ENCODE measurements at places on chromosomes 7 and 10.

DNA sequence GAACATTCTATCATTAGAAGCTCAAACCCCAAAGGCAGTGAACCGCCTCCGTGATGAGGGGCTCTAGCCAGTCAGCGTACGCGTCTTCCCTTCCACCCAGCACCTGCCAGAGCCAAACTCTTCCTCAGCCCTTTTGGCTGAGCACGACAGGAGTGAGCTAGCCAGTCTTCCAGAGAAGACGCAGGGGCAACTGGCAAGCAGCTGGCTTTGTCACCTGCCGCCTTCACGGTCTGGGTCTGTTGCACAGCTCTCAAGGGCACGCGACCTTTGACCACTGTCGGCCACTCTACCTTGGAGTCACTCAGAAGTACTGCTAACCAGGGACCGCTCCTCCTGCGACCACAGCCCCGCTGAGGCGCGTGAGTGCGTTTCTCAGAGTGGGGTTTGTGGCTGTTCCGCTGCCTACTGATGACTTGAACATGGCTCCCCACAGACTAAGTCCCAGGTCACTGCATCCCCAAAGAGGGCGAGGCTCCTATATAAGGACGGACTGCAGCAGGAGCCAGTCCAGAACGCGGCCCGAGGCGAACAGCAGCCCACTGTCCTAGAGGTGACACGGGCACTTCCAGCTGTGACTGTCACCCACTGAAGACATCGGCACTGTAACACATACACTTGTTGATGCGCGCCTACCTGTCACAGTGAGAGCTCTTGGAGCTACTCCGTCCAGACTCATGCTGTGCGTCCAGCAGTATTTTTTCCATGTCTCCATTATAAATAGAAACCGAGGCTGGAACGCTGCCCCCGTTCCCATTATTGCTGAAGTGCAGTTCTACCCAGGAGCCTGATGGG lies 8.4 kb downstream of the BNIP3 start:
- DNase-seq, result no peak

GRCh38 chr10:103497161-103497915 lies 3.8 kb downstream of the NEURL1 start:
- no peak for DNase-seq

DNA sequence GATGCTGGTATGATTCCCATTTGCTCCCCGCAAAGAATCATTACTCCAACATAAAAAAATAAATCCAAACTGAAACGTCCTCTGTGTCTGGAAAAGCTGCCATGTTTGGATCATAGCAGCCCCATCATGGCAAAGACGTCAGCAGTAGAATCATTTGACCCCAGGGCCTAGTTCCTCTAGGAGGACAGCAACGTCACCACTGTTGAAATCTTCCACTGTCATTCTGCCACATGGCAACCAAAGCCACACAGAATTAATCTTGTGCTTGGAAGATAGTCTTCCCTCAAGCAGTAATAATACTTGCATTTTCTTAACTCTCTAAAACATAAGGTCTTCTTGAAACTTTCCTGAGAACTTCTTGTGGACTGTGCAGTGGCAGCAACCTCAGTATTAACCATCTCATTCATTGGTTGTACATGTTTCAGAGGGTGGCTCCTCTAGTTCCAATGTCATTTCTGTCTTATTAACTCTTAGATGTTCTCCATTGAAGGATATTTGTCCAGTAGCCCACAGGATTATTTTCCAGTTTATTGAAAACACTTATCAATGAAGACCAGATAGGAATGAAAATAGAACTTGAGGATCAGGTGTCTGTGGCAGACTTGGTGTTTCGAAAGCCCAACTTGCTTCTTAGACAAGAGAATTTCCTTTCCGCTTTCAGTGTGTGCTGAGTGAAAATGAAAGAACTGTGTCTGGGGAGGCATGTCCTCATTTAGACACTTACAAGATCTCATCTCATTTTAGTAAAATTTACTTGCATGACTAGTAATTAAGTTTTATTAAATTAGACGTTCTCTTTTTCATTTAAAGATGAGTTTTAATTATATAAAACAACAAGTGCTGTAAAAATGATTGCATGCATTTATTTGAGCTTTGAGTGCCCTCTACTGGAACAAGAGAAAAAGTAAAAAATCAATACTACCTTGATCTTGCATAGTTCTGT lies 28.9 kb upstream of the INHBA start:
- DNase-seq, result peak; percentile 26

DNA sequence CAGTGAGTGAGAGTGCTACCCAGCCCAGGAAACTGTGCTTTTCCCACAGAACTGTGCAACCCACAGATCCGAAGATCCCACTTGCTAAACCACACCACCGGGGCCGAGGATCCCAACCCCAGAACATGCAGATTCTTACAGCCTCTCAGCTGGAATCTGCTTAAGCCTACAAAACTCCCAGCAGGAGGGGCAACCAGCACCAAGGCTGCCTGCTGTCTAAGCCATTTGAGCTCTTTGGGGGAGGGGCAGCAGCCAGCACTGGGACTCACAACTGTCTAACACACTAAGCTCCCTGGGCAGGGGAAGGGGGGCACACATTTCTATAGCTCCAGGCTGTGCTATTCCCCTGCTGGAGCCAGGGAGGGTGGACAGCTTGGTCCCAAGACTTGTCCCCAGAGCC lies 529.9 kb downstream of the XPNPEP1 start:
- no peak for DNase-seq

GRCh38 chr7:121002757-121003200 lies 14.3 kb downstream of the CPED1 start:
- DNase-seq, result no peak

- peak; percentile 92 for DNase-seq
Measured at GRCh38 chr10:1737222-1738061, at the start of gene ADARB2. Gene ADARB2, minus strand, starts transcription at chr10:1737525.

GRCh38 chr7:96235281-96235680 lies 86.6 kb downstream of the SLC25A13 start:
- DNase-seq, result no peak

GRCh38 chr7:28037220-28038010 lies 143.2 kb downstream of the JAZF1 start:
- DNase-seq, result peak; percentile 93

- no peak for DNase-seq
Measured at GRCh38 chr10:92691591-92692079, 1.9 kb downstream of the HHEX start.

GRCh38 chr7:151010307-151011096 lies 13.8 kb downstream of the ATG9B start:
- DNase-seq, result no peak

GRCh38 chr10:97765201-97765600 lies 6.6 kb downstream of the SFRP5 start:
- no peak for DNase-seq

DNA sequence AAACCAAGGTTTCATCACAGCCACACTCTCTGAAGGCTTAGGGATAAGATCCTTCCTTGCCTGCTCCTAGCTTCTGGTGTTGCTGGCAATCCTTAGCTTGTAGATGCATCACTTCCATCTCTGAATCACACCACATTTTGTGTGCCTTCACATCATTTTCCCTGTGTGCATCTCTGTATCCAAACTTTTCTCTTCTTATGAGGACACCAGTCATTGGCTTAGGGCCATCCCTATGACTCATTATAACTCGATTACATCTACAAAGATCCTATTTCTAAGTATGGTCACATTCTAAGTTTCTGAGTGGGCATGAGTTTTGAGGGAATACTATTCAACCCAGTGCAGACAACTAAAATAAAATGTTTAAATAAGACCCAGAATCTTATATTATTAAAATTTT lies 121.7 kb downstream of the C7orf25 start:
- peak; percentile 66 for DNase-seq

- DNase-seq, result peak; percentile 94
Measured at GRCh38 chr7:133853706-133854276, 273.3 kb upstream of the LRGUK start.

GRCh38 chr7:18257711-18258110 lies 230.1 kb upstream of the PRPS1L1 start:
- DNase-seq, result peak; percentile 13

- no peak for DNase-seq
Measured at GRCh38 chr10:44966129-44966815, 6.7 kb downstream of the RASSF4 start.

GRCh38 chr10:34821587-34822585 lies 6.8 kb upstream of the PARD3 start:
- DNase-seq, result peak; percentile 18

GRCh38 chr10:128304271-128304670 lies 178.0 kb upstream of the MKI67 start:
- DNase-seq, result no peak

- no peak for DNase-seq
Measured at GRCh38 chr7:76328389-76328788, 25.9 kb downstream of the HSPB1 start.

DNA sequence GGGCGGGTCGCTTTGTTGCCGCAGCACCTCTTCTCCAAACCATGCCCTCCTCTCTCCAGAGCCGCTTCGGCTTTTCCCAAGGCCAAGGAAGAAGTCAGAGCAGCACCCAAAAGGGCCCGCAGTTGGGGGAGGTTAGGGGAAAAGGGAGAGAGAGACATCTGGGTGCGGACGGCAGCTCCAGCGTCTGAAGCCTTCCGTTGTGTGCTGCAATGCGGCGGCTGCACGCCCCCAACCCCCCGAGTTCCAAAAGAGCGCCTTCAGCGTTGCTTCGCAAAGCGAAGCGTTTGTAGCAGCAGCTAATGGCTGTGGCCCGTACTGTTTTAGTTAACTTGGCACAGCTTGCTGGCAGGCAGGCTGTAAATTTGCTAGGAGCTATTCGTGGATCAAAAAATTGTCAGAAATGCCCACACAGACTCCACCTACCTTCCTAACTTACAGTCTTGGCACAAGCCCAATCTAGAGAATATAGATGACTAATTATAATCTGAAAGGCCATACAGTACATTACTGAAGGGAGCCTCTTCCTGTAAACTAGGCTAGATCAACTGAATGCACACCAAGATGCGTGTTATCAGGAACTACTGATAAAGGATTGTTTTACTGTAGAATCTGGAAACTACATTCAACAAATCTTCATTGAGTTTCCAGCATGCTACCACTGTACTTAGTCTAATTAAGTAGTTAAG lies 1.1 kb upstream of the KBTBD2 start:
- DNase-seq, result peak; percentile 84

DNA sequence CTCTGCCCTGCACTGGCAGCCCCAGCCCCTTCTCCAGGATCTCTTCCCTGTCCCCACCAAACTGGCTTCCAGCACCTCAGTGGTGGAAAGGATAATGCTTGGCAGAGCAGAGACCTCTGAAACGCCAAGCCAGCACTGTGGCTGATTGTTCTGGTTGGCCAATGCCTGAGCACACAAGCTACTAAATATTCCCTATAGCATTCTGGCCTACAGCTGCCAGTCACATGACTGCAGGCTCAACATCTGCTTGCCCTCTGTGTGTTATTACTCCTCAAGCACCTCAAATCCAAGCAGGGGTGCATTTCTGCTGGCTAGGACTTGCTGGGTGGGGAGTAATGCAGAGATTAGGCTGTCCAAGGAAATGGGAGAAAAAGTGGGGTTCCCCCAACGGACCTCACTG lies 6.1 kb downstream of the TBATA start:
- DNase-seq, result no peak

- DNase-seq, result no peak
Measured at GRCh38 chr7:50822110-50822509, 39.4 kb upstream of the GRB10 start.

- DNase-seq, result peak; percentile 73
Measured at GRCh38 chr7:23531050-23531793, 559 bp downstream of the TRA2A start.

DNA sequence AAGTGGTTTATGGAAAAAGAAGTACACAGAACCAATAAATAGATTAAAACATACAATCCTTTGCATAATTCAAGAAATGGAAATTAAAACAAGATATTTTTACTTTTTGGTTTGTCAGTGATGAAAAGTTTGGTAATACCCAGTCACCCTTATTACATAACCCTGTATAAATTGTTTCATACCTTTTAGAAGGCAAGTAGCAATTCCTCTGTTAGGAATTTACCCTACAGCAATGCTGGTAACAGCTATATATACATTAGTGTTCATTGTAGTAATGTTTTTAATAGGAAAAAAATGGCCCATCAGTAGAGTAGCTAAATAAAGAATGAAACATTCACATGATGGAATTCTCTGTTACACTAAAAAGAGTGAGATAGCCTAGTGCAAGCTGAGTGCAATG lies 42.7 kb downstream of the PTPN12 start:
- peak; percentile 31 for DNase-seq

DNA sequence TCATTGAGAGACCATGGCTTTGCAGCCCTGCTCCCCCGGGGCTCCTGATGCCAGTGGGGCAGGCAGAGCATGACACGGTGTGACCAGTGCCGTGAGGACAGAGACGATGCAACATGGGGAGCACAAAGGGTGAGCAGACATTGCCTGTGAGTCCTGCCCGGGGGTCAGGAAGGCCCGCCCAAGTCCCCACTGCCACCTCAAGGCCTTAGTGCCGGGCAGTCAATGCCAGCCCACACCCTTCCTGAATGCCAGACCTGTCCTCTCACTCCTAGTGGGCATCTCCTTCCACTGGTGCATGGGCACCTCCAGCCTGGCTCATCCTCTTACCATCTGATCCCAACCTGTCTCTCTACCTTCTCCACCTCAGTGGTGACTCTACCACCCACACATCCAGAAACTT lies 157.9 kb upstream of the ZMIZ1 start:
- no peak for DNase-seq

DNA sequence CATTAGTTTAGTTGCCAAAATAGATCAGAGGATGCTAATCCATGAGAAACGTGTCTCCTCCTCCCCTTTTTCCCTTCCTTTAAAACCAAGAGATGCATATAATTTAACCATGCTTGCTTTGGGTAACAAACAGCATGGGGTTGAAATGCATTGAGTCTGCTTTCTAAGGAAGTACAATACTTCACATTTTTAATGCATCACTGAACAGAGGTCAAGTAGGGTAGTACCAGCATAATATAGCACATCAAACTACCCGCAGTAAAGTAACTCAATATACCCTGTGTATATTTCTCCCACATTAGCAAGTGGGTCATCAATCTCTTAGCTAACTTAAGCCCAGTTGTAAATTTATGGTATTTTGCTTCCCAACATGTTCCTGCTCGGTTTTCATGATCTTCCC lies 239.3 kb upstream of the SEMA3C start:
- DNase-seq, result no peak

DNA sequence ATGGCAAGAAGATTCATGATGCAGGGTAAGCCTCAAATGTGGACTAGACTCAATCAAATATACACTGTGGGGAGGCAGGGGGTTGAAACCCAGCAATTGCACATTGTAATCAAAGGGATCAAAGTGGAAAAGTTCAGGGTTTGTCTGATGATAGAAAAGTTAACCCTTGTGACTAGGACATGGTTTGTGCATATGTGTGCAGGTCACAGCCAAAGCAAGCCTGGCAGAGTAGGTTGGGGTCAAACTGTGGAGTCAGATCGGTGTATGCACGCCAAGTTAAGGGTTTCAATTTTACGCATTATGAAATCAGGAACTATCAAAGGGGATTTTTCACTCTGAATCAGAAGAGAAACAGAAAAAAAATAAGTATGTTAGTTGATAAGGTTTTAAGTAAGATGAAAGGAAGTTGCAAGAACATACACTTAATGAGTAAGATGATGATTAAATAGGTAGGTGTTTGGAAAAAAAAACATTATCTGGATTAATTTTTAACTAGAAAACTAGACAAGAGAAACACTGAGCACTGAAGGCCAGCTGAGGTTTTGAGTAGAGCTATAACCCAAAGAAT lies 188.3 kb downstream of the DGKB start:
- DNase-seq, result no peak

Data from MCF 10A (cell line).